CD8-positive, alpha-beta memory T cell (primary cell): ENCODE measurements at places on chromosomes 4 and X.

DNA sequence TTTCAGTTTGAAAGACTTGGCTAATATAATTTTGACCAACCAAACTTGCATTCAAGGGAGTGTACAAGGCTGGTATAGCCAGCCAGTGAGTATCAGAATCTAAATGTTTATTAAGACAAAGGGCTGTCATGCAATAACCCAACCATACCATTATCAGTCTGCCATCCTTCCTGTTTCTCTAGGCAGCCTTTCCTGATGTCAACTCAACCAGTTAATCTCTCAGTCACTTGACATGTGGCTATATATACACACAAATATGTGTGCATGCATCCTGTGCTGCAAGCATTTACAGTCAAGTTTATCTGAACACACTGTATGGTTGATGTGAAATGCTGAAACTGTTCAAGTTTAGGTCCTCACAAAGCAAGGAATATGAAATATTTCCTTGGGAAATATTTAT is 17.2 kb downstream of the BTK start:
- DNase-seq, result no peak

DNA sequence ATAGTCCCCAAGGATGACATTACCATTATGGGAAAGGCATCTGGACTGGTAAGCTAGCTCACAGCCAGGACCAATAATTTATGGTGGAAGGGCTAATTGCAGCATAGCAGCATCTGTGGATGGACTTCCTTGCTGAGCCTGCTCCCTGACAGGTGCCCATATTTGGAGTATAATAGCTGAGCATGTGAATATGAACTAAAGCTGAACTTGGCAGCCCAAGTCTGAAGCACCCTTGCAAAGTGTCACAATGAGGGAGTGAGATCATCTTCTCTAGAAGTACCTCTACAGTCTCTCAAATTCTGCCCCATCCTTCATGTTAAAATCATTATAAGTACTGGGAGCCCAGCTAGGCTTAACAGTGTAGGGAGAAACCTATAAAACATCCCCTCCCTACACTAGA is 128.2 kb upstream of the INPP4B start:
- DNase-seq, result no peak

- no peak for DNase-seq
These were observed 3.9 kb upstream of the TRIM60 start for GRCh38 chr4:165027762-165028402.

DNA sequence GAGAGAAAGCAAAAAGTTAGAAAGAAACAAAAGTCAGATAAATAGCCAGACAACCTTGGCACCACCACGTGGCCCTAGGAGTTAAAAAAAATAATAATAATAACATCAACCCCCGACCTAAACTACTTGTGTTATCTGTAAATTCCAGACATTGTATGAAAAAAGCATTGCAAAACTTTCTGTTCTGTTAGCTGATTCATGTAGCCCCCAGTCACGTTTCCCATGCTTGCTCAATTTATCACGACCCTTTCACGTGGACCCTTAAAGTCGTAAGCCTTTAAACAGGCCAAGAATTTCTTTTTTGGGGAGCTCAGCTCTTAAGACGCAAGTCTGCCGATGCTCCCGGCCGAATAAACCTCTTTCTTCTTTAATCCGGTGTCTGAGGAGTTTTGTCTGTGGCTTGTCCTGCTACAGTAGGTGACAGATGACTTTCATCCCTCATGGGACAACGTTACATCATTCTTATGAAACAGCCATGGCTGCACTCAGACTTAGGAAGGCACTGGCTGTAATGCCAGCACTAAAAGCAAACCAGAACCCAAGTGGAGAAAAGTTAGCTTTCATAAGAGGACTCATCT is 520 bp downstream of the ACOX3 start:
- no peak for DNase-seq

DNA sequence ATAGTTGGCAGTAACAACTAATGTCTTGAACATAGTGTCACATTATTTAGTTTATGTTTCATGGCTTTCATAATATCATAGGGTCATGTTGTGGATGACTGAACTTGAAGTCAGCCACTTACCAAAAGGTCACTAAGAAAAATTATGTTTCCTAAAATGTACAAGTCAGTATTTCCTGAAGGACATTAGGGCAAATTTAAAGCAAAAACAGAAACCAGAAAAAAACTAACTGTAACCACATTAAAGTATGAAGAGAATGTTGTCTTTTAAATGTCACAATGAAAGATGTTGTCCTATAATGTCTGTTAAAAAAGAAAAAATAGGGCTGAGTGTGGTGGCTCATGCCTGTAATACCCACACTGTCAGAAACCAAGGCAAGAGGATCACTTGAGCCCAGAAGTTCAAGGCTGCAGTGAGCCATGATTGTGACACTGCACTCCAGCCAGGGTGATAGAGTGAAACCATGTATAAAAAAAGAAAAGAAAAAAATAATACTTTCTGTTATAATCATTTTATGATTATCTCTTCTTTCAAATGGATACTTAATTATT is 55.8 kb downstream of the HHIP start:
- DNase-seq, result no peak

DNA sequence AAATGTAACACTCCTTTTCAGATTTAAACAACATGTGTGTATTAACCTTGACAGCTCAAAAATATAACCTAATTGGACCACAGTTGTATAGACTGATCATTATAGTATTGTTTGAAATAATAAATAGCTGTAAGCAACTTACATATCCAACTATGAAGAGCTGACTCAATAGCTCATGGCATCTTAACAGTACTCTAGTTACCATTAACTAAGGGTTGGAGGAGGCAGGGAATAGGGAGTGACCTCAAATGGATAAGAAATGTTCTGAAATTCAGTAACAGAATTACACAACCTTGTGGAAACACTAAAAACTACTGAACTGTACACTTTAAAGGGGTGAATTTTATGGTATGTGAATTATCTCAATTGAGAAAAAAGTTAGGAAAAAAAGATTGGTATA is 136.5 kb upstream of the CPEB2 start:
- DNase-seq, result no peak

DNA sequence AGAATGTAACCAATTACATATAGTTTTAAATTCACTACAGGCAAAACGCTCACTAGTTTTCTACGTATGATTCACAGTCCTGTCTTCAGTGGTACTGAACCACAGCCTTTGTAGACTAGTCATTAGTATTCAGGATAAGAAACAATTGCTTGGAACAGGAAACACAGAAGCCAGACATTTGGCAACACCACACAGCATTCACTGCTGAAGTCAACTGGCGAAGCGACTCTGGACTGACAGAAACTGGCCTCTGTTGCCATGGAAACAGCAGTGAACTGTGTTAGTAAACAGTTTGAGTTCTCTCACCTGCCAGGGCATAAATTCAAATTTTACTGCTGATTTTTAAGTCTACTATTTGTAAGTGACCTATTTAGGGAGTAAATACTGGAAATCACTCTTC is 57.6 kb downstream of the MAPK10 start:
- DNase-seq, result no peak

- DNase-seq, result no peak
These were observed 44.3 kb downstream of the GPRIN3 start for GRCh38 chr4:89263265-89263664.

DNA sequence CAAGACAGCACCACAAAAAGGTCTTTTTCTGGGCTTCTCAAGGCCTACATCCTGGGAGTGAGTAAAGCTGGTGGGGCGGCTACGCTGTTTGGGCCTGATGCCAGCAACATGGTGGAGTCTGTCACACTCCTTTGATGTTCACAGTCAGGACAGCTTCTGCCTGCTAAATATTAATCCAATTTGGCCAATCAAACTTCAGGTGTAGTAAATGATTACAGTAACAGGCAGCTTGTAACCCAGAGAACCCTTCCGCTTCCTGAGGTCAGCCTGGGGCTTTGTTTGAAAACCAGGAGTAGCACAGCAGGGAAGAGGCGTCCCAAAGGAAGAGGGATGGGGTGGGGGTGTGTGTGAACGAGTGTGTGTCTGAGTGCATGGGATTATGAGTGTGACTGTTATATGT is 220.4 kb downstream of the MAML3 start:
- DNase-seq, result no peak

DNA sequence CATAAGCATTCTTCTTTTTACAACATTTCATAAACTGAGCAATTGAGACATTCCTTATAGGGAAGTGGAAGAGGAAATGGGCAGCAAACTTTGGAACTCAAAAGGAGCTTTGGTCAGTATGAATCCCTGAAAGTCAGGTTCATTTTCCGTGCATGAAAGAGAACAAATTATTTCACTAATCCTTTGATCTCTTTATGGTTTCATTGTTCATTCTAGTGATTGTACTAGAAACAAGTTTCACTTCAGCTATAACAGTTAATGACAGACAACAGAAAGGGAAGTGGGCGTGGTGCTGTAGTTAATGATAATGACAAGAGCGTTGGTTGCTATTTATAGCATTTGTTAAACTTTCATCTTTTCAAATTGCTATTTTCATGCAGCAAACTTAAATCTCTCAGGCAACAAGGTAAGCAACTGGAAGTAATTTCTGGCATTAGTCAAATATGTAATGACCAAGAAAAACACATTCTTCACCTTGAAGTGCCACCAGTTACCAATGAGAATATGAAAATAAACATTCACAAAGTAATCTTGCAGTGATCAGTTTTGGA is 98.4 kb downstream of the AREG start:
- no peak for DNase-seq

DNA sequence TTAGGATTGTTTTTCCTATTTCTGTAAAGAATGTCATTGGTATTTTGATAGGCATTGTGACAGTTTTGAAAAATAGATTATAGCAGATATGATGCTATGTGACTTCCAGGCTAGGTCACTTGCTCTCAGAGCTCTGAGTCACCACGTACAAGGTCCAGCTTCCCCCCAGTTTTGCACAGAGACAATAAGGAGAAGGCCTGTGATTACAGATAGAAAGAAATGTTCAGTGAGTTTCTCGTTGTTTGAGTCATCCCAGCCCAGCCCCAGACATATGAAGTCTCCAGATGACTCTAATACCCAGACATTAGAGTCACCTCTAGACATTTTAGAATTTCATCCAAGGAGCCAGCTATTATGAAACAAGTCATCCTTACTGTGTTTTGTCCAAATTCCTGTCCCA is 57.2 kb downstream of the MFAP3L start:
- DNase-seq, result no peak

GRCh38 chr4:117357437-117357836 is 272.1 kb upstream of the TRAM1L1 start:
- DNase-seq, result no peak

DNA sequence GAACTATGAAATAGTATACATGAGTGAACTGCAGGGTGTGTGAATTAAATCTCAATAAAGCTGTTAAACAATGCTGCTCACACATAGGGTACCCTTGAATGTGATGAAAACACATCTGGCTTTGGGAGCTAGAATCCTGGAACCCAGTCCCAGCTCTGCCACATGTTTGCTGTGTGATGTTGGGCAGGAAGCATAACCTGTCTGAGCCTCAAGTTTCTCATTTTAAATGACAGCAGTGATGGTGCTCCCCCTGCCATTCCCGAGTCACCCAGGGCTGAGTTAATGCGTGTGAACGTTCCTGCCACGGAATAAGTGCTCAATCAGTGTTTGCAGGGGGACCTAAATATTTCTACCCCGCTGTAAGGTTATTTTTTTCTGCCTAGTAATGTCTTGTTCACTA is 10.9 kb downstream of the EVC start:
- DNase-seq, result no peak

DNA sequence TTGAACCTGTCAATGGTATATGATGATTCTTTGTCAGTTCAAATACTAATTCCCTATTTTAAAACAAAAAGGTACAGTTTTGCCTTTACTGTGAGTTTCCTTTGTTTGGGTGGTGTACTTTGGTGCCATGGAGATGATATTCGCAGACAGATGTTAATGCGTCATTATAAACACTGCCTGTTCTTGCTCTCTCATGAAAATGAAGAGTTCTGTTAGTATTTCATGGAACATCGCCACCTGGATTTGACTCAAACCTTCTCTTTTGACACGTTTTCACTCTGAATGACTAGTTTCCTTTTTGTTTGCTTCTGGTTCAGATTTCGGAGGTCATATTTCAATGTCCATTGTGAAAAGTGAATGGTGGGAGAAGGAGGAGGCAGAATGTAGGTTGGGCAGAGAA is 6.9 kb upstream of the CTSO start:
- DNase-seq, result no peak

DNA sequence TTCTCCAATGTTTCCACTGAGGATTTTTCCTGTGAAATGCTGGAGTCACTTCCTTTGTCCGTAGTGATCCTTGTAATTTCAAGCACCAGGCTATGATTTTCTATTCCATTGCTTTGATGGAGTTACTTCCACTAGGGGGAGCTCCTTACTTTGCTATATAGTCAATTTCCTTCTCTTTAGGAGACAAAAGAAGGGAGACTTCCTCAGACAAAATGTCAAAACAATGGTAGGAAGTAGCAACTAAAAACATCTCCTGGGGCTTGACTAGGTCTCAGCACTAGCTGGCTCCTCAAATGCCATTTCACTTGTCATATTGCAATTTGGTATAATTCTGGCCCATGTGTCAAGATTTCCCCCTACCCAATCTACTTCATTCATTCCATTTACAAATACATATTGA is 24.1 kb downstream of the ZCCHC12 start:
- no peak for DNase-seq

GRCh38 chrX:1531096-1531890 is 5.7 kb downstream of the P2RY8 start:
- DNase-seq, result no peak

GRCh38 chr4:147707892-147708672 is 23.8 kb upstream of the ARHGAP10 start:
- peak; percentile 36 for DNase-seq

GRCh38 chr4:52052475-52052780 is 1.3 kb downstream of the SPATA18 start:
- DNase-seq, result no peak

DNA sequence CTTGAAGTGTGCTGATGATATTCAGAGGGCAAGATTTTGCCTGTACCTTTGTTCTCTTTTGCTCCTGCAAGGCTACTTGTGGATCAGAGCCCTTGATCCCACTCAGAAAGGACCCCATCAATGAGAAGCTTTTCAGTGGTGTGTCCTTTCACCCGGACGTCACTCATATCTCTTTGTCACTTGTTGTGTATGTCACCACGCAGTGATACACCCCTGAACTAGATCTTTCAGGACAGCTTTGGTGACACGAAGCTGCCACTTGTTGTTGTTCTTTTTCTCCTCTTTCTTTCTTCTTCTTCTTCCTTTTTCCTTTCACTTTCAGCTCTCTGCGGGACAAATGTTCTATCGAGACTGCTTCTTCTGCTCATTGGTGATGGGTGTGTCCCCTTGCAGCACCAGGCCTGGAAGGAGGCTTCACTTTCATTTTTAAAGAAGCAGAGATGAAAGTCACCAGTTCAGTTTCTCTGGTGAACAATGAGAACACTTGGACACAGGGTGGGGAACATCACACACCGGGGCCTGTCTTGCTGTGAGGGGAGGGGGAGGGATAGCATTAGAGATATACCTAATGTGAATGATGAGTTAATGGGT is 83.6 kb downstream of the NBDY start:
- no peak for DNase-seq

DNA sequence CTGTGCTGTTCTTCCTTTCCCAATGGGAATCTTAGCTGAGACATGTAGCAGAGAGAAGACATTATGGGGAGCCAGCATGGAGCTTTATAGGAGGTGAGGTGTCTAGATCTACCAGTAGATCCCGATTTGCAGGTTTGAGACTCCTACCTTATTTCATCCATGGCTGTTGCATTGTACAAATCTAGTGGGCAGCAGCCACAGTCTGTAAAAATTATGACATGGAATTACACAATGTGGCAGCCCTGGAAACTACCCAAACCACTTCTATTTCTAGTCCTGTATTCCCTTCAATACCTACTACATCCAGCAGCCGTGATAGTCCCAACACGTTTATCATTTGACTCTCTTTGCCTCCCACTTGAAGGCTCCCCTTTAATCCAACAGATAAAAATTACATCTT is 8.1 kb downstream of the ATP7A start:
- DNase-seq, result no peak

GRCh38 chrX:39439906-39440798 is 638.9 kb downstream of the MID1IP1 start:
- DNase-seq, result peak; percentile 5
